ENCODE measurements at places on chromosomes 5 and 9.

DNA sequence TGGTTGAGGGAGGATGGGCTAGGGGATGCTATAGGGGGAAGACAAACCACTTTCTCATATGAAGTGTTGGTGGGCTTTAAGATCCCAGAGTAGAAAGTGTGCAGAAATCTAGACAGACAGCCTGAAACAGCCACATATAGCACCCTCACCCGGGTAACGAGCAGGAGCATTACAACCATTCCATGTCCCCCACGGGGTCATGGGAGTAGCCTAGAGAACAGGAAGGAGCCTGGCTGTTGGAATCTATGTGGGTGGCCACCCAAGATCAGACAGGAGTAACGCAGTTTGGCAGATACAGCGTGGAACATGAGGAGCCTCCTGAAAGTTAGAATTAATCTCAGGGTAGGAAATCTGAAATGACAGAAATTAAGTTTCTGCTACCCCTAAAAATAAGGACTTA, 146.1 kb upstream of the RAI14 start:
- no peak for DNase-seq

DNA sequence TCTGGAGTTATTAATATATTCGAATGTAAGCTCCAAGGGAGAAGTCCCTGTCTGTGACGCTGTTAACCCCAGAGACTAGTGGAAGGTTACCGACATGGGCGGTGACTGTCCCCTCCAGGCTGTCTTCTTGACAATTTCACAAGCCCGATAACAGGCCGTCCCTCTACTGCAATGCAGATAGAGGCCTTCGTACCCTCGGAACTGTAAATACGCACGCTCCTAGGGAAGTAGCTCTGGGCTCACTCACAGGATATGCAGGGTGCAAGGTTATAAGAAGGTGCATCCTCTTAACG, 680 bp upstream of the RFK start:
- no peak for DNase-seq

DNA sequence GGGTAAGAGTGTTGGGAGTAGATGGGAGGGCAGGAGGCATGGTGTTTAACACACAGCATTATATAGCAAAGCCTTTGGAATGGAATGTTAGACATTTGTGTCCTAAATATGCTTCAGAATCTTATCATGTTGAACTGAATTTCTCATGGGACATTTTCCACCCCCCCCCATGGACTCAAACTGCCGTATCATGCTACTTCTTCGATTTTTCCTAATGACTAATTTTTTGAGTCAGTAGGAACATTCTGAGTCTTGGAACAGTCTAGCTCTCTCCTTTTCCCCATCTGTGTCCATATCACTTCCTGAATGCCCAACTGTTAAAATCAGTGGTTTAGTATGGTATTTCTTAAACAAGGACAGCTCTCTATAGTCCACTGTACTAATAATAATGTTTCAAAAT, 380.6 kb downstream of the TLE4 start:
- peak; percentile 0 for DNase-seq

- no peak for DNase-seq
Observed at GRCh38 chr9:92528522-92528849, 7.3 kb downstream of the ECM2 start.

- no peak for DNase-seq
Observed at GRCh38 chr9:130201399-130201873, 29.2 kb downstream of the NCS1 start.

- DNase-seq = no peak
Observed at GRCh38 chr5:36691226-36691625, 84.8 kb downstream of the SLC1A3 start.
